Dorsolateral prefrontal cortex (tissue), 122 donors: ENCODE measurements at places on chromosomes 12 and 14.
A peak's percentile ranks its signal among the peaks of the same experiment; 100 is the strongest.

DNA sequence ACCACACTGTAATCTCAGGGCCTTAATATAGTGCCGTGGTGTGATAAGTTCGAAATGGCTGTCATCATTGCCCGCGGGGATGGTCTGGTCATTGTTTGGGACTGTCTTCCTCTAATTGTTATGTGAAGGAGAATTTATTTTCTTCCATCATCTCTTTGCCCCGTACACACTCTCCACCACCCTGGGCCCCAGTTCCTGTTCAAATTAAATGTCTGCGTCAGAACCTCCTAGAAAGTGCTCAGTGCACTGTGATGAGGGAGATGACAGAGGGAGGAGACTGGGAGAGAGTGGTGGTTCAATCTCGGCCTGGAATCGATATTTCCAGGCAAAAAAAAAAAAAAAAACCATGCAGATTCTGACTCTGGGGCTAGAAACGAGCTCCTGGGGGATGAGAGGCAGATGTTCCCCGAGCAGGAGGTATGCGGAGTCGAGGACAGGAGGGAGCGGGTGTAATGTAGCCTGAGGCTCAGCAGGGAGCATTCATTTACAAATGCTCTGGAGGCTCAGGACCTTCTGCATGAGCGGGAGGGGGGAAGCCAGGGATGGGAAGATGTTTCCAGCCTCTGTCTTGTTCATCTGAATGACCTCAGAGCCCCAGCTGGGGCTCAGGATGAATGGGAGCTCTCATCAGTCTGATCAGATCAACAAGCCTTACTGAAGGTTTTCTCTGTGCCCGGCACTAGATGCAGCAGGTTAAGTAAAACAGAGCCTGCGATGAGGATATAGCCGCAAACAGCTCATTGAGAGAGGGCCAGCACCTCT lies 219.5 kb downstream of the TBX5 start:
- peak; percentile 84 for DNase-seq

DNA sequence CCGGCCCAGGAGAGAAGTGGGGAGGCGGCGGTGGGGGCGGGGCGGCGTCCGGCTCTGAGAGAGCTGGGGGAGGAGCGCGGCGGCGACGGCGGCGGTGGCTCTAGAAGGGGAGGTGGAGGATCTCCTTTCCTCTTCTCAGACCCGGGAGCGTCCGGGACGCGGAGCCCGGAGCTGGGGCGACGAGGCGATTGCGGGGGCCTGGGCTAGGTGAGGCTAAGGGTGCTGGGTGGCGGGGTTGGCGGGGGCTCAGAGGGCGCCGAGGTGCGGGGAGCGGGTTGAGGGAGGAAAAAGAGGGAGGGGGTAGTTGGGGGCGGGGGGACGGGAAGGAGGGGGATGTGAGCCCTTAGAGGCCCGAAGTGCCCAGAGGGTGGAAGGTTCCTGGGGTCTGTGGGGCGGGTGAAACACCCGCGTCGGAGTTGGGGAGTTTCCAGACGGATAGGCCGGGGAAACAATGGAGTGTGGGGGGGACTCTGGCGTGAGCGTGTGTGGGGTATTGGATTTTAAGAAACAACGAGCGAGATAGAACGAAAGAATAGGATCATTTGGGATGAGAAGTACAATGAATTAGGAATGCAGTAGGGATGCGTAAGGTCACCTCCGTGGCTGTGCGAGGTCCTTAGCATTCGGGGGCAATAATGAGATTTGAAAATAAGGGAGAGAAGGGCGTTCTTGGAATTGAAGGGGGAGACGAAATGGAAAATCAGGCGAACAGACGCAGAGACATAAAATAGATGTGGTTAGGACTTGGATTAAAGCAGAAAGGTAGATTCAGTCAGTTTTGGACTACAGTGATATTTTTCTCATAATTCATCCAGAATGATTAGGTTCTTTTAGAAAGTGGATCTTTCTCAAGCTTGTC lies at the start of gene SPATS2:
Gene SPATS2, plus strand, starts transcription at position 82 of the 859 bp plus-strand sequence. CDS start 93,551 bp downstream, outside the sequence.
- peak; percentile 90 for DNase-seq

DNA sequence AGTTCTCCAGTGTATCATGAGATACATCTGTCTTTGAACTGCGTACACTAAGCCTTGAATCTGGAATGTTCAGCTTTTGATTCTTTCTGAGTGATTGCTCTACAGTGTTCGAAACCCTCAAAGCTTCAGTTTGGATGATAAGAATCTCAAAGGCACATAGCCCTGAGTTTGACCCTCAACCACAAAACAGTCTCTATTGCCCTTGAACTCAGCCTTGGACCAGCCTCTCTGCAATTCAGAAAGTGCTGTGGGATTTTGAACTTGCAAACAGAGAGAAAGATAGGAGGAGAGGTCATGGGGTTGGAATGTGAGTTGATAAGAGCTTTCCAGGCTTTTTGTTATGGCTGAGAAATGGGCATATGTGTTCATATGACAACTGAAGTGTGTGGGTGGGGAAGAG lies 100.3 kb downstream of the MYRFL start:
- DNase-seq, result no peak

- DNase-seq, result peak; percentile 46
Observed at GRCh38 chr14:69559581-69560011, 15.1 kb downstream of the CCDC177 start.

GRCh38 chr14:64934338-64934929 lies 8.1 kb downstream of the GPX2 start:
- DNase-seq, result no peak

DNA sequence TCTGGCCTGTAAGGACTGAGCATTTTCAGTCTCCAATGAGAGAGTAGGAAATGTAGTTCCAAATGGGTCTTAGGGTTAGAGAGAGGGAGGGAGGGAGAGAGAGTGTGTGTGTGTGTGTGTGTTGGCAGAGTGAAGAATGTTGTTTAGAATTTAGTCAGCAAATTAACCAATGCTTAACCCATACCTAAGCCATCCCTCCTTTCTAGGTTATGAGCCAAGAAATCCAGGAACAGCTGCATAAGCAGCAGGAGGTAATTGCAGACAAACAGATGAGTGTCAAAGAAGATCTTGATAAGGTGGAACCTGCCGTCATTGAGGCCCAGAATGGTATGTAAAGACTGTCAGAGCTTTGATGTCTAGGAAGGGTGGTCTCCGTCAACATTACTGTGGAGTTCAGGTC lies 56.9 kb downstream of the HSP90AA1 start:
- DNase-seq, result no peak

DNA sequence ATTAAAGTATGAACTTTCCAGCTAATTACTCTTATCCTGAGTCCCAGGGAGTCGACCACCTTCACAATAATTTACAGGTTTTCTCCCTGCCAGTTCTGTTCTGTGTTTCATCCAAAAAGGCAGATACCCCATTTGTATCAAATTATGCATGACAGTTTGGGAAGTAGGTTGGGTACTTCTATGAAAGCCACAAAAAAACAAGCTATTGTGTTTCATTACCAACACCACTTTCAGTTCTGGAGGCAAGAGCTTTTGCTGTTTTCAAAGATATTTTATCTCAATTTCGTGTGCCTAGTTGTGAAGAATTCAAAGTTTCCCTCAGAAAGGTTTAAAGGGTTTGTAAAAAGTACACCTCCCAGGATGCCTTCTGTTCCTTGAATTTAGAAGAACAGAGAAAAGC lies 557.4 kb downstream of the FLRT2 start:
- no peak for DNase-seq

GRCh38 chr14:32244404-32244803 lies 41.3 kb upstream of the RNU6-8 start:
- DNase-seq, result no peak

GRCh38 chr14:105476831-105477659 lies 2.4 kb downstream of the CRIP2 start:
- no peak for DNase-seq
